Left ventricle myocardium superior (tissue), 1 donor: ENCODE measurements at places on chromosomes 6 and 20.

GRCh38 chr6:13098793-13099570, 229.4 kb downstream of the TBC1D7 start:
- DNase-seq = no peak

GRCh38 chr20:7850775-7851490, 89.3 kb downstream of the HAO1 start:
- no peak for DNase-seq

GRCh38 chr20:33034901-33035492, 3.5 kb downstream of the BPIFB6 start:
- no peak for DNase-seq

DNA sequence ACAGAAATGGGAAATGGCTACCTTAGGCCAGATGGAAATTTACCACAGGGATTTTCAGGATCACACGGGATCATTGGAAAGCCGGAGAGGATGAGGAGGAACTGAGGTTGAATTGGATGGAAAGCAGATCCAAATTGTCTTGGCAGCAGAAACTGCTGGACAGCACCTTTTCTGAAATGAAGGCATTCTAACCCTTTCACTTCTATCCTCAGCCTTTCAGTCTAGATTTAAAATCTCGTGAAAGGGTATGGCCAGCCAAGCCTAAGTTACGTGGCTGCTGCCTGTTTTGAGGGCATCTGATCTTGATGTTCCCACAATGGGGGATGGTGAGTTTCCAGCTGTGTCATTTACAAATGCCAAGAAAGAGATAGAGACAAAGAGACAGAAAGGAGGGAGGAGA, 358.2 kb downstream of the KIF16B start:
- no peak for DNase-seq

GRCh38 chr6:107144014-107144413, 28.7 kb upstream of the BEND3 start:
- DNase-seq = no peak

DNA sequence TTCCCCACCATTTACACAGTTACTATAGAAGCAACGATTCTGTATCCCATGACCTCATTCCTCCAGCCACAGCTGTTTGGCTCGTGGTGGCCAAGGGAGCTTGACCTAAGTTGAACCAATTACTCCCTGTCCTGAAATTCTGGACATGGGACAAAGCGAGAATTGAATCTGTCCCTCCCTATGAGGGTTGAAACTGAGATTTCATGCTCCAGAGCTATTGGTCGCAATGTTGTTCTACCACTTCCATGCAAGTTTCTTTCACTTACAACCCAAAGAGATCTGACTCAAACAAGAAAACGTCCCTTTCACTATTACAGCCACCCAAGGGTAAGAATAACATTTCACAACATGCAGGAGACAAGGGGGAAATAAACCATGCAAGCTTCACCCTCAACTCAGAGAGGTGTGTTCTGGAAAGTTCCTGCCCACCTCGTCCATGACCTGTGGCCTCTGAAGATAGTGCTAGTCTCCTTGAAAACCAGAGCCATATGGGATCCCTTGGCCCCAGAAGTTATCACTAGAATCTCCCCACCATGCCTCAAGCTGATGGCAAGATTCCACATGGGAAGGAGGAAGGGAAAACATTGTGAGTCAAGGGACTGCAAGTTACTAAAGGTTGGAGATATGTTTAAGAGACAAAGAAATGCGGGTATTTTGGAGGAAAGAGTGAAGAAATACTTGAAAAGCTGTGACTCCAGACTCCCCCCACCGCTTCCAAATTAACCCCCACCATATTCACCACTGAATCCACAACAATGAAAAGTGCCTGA, 74.5 kb upstream of the SRSF6 start:
- DNase-seq = peak; percentile 60

GRCh38 chr20:53298911-53299310, 294.7 kb downstream of the ZNF217 start:
- no peak for DNase-seq

DNA sequence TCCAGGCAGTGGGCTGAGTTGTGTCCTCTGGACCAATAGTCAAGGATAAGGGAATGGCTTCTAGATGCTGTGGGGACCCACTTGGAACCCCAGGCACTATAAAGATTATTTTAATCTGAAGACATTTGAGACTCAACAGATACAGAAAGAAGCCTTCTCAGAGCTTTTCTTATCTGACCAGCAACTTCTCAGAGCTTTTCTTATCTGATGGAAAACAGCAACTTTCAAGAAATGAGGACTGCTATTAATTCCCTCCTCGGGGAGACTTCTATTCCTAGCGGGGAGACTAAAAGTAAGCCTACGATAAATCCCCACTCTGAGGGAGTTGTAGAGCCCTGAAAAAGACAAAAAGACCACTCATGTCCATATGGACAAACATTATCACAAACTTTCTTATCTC, 160.5 kb downstream of the RNASET2 start:
- no peak for DNase-seq

- DNase-seq = no peak
These were observed 125.0 kb upstream of the RPS6KA2 start for GRCh38 chr6:166752097-166752496.

DNA sequence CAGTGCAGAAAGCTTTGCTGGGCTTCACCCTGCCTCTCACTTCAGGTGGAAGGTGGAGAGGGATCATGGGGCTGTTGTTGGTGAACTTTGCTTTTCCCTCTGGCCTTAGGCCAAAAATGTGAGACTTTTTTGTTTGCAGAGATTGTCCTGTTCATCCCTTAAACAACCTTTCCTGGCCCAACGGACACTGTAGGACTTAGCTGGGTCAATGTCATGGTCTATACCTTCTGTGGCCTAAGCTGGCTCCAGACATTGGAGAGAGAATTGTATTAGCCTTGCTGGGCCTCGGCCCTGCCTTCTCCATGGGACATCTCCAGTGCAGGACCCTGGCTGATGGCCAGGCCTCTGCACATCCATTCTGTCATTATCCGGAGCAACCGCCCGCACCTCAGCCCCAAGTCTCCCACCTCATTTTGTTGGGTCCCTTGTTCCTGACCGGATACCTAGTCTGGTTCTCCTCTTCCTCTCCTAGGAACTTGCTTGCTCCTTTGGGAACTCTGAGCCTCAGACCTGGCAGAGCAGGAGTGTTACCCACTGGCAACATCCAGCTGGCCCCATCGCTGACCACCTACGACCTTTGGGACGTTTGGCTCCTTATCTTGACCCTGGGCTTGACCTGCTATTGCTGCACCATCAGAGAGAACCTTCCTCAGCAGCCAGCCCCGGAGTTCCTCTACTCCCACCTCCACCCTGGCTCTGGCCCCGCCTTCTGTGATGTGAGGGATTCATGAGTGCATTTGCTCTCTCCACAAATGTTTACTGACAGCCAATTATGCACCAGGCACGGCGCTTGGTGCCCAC, 128.2 kb downstream of the BANF2 start:
- no peak for DNase-seq

GRCh38 chr6:112752791-112753190, 405.7 kb downstream of the RFPL4B start:
- DNase-seq = no peak

- no peak for DNase-seq
These were observed 803 bp downstream of the MICB start for GRCh38 chr6:31498748-31499147.

GRCh38 chr6:1814279-1814678, 204.6 kb downstream of the FOXC1 start:
- no peak for DNase-seq

- DNase-seq = no peak
These were observed 116.4 kb downstream of the TOX2 start for GRCh38 chr20:44031001-44031574.

- DNase-seq = no peak
These were observed 27.8 kb downstream of the SAYSD1 start for GRCh38 chr6:39087197-39087596.

GRCh38 chr20:49979030-49979832, 3.5 kb upstream of the SNAI1 start:
- DNase-seq = peak; percentile 69

DNA sequence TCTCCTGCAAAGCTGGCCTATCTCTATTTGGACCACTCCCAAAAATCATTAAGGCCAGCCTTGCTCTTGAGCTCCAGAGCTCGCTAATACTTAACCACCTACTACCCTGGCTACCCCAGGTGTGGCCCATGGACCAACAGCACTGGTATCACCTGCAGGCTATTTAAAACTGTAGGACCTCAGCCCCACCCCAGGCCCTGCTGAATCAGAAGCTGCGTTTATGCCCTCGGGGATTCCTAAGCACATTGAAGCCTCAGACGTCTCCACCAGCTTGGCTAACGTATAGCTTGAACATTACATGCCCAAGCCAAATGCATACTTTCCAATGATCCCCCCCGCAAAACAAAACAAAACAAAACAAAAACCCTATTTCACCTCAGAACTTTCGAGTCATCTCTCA, 19.7 kb upstream of the SPAG4 start:
- no peak for DNase-seq

DNA sequence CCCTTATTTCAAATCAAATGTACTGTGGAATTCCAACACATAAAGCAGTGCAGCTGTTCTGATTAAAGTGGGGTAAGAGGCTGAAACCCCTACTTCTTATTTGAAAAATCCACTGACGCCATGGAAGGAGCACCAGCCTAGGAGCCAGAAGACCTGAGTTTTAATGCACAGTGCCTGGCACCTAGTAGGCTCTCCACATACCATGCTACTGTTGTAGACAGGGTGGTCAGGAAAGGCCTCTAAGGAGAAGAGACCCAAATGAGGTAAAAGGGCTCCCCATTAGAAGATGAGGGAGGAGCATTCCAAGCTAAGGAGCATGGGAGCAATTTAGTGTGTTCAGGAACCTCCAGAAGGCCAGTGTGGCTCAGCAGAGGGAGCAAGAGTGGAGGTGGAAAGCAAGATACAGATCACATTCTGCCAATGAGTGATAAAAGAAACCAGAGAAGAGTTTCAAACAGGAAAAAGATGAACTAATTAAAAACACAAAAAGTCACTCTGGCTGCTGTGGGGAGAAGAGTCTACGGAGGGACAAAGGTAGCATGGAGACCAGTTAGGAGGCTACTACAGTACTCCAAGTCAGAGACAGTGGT, 11.8 kb upstream of the ZNF76 start:
- no peak for DNase-seq

GRCh38 chr6:142307963-142308748, 6.3 kb downstream of the ADGRG6 start:
- no peak for DNase-seq

GRCh38 chr6:139605350-139605749, 230.9 kb upstream of the CITED2 start:
- DNase-seq = no peak

DNA sequence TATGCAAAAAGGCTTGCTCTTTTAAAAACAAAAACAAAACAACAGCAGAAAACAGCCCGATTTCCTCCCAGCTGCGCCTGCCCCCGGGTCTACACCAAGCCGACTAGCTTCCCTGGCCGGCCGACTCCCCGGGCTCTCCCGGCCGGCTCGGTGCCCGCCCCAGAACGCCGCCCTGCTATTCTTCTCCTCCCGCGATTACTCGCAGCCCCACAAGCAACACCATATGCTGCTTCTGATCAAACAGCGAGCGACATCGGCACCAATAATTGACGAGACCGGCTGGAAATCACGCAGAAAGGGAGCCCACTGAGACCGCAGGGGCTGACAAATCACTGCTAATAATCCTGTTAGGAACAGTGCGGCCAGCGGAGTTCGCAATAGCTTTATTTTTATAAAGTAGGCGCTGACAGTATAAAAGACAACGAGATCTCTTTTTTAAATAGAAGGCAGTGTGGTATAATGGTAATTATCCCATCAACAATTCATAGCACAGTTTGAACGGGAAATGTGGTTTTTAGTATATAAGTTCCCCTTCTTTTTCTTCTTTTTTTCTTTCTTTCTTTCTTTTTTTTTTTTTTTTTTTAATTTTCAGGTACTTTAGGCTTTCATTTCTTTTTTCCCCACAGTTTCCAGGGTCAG, 3.3 kb downstream of the SIM1 start:
- no peak for DNase-seq

DNA sequence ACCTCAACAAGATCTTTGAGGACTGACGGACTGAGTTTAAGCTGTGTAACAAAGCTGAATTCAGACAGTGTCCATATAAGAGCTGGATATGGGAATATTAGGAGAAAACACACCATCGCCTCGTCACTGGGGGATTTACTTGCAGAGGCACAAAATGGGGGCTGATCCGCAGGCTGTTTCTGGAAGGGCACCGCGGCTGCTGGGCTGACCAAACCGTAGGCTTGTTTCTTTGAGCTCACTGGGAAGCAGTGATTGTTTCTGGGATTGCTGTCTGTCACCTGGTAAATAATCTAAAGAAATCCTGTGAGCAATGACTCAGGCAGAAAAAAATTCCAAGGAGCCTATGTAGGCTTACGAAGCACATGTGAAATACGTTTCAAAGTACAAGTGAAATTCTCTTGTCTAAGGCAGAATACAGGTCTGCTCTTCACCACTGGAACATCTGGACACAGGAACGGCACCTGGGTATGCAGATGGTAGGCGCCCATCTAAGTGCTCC, 63.9 kb upstream of the MPC1 start:
- DNase-seq = no peak

DNA sequence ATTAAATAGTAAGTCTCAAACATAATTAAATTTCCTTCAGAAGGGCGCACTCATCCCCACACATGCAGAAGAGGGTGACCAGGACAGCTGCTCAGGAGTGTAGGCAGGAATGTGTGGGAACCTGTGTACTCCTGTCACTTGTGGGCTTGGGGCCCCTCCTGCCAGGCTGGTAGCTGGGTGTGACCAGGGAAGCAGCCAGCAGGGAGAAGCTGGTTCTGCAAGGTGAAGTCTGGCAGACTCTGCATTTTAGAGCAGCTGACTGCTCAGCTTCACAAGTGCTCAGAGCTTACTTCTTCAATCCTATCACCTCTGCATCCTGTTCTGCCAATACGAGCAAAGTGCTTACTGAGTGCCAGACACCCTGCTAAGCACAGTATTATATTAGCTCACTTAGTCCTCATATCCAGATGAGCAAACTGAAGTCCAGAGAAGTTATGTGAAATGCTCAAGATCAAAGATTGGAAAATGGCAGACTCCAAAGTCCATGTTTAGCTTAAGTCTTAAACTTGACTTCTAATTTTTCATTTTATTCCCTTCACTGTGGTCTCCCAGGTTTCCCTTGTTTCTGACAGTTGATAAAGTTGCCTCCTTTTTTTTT, 27.9 kb downstream of the ELMO2 start:
- no peak for DNase-seq

GRCh38 chr20:54774426-54774825, 299.0 kb downstream of the DOK5 start:
- DNase-seq = no peak

DNA sequence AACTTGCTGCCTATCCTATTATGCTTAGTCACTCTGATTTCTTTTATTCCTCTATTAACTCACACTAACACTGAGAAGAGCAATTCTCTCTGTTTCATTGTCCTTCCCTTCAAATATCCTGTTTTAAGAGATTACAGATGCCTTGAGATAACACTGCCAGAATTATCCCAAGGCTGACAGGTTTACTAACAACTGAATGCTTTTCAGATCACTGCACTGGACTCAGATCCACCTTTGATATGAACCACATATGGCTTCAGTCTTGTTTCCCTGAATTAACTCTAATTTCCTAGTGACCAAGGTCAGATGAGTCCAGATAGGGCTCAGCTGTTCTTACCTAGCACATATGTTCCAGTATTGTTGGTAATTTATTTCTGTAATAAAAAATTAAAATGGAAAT, 633.1 kb downstream of the GRIK2 start:
- no peak for DNase-seq

GRCh38 chr20:13784271-13784892, 337 bp downstream of the ESF1 start:
- DNase-seq = no peak

- no peak for DNase-seq
These were observed 1.0 kb downstream of the OOEP start for GRCh38 chr6:73368675-73369074.

- DNase-seq = no peak
These were observed 108.2 kb downstream of the CDH4 start for GRCh38 chr20:61360296-61360695.
